ENCODE measurements at places on chromosomes 6 and 20. TPM values are rescaled to one million over a fixed set of nuclear protein-coding genes. Genes with fewer than 3 reads are reported as not detected.

HLA-DPA1 gene
- 0.43 TPM for total RNA-seq

LY6G6C gene
- total RNA-seq, result 0.80 TPM

SLC24A3 gene
- 47.8 TPM for total RNA-seq

APOBEC2 gene
- total RNA-seq, result not detected

OR2J2 gene
- total RNA-seq, result not detected

GRCh38 chr6:16372029-16372776 is 133.8 kb downstream of the GMPR start:
- peaks cover 7% of the 10 kb centered on the region for H3K4me1 ChIP-seq
- H3K27ac ChIP-seq, result no peak overlapping the region
- H3K27me3 ChIP-seq, result no peaks in the 10 kb centered on the region

- H3K4me1 ChIP-seq, result no peaks in the 10 kb centered on the region
- no peak overlapping the region for H3K4me3 ChIP-seq
- H3K36me3 ChIP-seq, result no peaks in the 10 kb centered on the region
- no peak overlapping the region for H3K27ac ChIP-seq
These were observed 4.6 kb upstream of the GUCA1B start for GRCh38 chr6:42199106-42199981.

DNA sequence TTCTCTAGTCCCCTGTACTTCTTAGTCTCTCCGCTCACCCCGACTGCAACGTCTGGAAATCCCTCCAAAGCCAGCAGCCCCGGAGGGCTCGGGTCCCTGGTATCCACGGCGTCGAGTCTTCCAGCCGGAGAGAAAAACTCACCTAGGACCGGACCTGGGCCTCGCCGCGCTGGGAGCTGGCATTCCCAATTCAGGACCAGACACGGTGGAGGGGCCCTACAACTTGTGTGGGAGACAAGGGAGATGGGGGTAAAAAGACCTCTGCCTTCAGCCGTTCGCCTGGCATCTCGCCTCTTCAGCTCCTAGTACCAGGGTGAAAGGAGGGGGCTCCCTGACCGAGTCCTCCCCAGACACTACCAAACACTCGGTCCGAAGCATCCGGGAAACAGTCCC is 64.3 kb downstream of the GPX5 start:
- no peaks in the 10 kb centered on the region for H3K27me3 ChIP-seq
- no peak for DNase-seq
- no peaks in the 10 kb centered on the region for H3K36me3 ChIP-seq

DNA sequence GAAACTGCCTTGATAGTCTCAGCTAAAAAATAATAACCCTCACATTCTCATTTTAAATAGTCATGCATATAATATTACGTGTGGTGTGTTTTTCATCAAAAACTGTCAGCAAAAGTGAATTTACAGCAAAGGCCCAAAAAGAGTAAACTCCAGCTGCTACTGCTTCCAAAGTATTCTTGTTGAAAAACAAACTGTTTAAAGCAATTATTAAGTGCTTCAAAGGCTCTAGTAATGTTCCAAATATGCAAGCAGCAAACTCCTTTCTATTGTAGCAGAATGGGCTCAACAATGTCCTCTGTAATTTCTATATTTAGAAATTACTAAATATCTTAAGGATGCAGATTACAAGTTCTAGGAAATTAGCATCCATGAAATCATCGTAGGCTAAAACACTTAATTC is 280.0 kb upstream of the TBX18 start:
- no peaks in the 10 kb centered on the region for H3K4me1 ChIP-seq
- DNase-seq, result no peak
- H3K27me3 ChIP-seq, result no peaks in the 10 kb centered on the region
- H3K36me3 ChIP-seq, result no peaks in the 10 kb centered on the region
- no peak overlapping the region for H3K27ac ChIP-seq
- H3K4me3 ChIP-seq, result no peak overlapping the region

- no peak overlapping the region for H3K4me3 ChIP-seq
- no peaks in the 10 kb centered on the region for H3K36me3 ChIP-seq
- no peak for DNase-seq
- no peak overlapping the region for H3K27ac ChIP-seq
- H3K27me3 ChIP-seq, result no peaks in the 10 kb centered on the region
- H3K4me1 ChIP-seq, result peaks cover 2% of the 10 kb centered on the region
These were observed 899.3 kb upstream of the MAP3K7 start for GRCh38 chr6:91486200-91486599.

- DNase-seq, result no peak
- no peaks in the 10 kb centered on the region for H3K36me3 ChIP-seq
- H3K27me3 ChIP-seq, result no peaks in the 10 kb centered on the region
- H3K4me1 ChIP-seq, result no peaks in the 10 kb centered on the region
These were observed 576.4 kb downstream of the HTR1B start for GRCh38 chr6:76886900-76887299.

DNA sequence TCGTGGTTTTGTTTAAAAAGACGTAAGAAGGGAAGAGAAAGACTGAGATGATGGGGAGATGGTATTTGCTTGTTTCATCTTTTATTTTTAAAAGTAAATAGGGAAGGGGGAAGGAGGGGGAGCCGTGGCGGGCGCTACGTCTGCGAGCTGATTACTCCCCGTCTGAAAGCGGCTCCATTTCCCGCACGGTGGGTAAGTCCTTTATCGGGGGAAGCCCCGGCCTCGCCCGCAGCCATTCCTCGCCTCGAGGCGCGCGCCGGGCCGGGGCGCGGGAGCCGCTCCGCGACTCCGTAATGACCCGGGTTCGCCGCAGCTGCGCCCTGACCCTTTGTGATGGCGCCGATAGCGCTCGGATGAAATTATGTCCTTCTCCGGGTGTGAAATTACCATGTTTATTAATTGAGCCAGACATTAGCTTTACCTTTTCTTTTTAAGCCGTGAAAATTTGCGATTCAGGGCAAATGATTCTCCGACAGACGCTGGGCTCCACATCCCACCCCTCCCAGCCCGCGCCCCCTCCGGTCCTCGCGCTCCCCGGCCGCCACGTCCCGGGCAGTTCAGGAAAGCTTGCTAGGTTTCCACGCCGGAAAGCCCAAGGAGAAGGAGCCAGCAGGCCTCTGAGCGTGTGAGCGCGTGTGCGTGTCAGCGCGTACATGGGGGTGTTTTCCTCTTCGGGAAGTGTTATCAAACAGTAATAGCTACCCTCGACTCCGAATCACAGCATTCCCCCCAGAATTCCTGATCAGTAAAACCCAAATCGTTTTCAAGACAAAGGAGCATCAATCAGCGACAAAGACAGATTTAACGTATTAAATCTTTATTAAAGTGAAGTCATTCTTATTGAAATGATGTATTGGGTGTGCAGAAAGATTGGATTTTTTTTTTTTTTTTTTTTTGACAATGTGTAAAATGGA is 30.0 kb downstream of the TFAP2A start:
- no peak for DNase-seq
- H3K4me1 ChIP-seq, result peaks cover 18% of the 10 kb centered on the region
- no peaks in the 10 kb centered on the region for H3K27me3 ChIP-seq
- H3K4me3 ChIP-seq, result no peak overlapping the region

DNA sequence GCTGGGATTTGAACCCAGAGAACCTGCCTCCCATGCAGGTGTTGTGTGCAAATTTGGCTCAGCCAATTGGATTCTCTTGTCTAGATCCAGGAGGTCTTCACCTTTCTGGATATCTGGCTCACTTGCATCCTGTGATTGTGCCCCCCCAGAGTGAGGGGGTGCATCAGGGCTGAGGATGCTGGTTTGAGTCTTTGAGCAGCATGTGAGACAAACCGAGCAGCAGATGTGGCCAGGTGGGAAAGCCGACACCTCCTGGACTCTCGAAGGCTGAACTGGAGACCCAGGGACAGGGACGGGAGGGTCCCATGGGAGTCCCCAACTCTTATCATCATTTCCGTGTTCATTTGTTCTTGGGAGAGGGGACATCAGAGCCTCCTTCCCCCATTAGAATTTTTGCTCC is 30.6 kb upstream of the SULF2 start:
- no peaks in the 10 kb centered on the region for H3K4me1 ChIP-seq
- no peak for DNase-seq
- H3K4me3 ChIP-seq, result no peak overlapping the region
- no peak overlapping the region for H3K27ac ChIP-seq

GRCh38 chr6:43831191-43831590 is 61.2 kb downstream of the VEGFA start:
- no peaks in the 10 kb centered on the region for H3K27me3 ChIP-seq
- H3K4me3 ChIP-seq, result no peak overlapping the region
- H3K27ac ChIP-seq, result no peak overlapping the region
- DNase-seq, result no peak

DNA sequence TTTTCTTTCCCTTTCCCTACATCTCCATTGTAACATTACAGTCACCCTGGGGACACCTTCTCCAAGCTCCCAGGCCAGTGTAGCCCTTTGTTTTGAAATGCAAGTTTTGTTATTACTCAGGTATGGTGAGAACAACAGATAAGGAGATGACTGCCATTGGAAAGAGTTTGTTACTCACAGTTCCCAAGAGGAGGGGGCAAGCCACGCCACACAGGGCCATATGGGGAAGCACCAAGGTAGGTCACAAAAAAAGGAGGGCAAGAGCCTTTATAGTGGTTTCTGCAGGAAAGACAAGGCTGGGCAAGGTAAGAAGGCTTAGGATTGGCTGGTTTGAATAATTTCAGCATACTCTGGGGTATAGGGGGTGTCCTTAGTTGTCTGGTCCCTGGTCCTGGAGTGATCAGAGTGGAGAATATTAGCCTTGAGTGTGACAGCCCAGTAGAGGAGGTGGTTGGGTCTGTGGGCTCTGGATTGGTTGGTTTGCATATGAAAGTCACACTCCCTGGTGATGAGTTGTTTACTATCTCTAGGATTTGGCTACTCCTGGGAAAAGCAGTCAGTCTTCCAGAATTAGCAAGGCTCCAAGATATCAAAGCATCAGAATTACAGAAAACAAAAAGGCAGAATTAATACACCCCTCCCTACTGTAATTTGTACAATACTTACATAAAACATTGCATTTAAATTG is 33.1 kb upstream of the SMLR1 start:
- H3K27me3 ChIP-seq, result no peaks in the 10 kb centered on the region
- no peak overlapping the region for H3K27ac ChIP-seq
- no peaks in the 10 kb centered on the region for H3K36me3 ChIP-seq
- no peak for DNase-seq
- no peaks in the 10 kb centered on the region for H3K4me1 ChIP-seq

- H3K4me1 ChIP-seq, result no peaks in the 10 kb centered on the region
- H3K4me3 ChIP-seq, result no peak overlapping the region
- no peak for DNase-seq
- no peaks in the 10 kb centered on the region for H3K27me3 ChIP-seq
These were observed 4.5 kb upstream of the PTCRA start for GRCh38 chr6:42911171-42912021.

GRCh38 chr6:136144251-136145023 is 105.7 kb downstream of the MTFR2 start:
- H3K27me3 ChIP-seq, result peaks cover 1% of the 10 kb centered on the region
- no peak overlapping the region for H3K27ac ChIP-seq
- no peak for DNase-seq
- no peaks in the 10 kb centered on the region for H3K4me1 ChIP-seq

GRCh38 chr6:135331002-135331401 is 149.9 kb downstream of the MYB start:
- H3K27ac ChIP-seq, result no peak overlapping the region
- H3K4me1 ChIP-seq, result no peaks in the 10 kb centered on the region
- no peak for DNase-seq

DNA sequence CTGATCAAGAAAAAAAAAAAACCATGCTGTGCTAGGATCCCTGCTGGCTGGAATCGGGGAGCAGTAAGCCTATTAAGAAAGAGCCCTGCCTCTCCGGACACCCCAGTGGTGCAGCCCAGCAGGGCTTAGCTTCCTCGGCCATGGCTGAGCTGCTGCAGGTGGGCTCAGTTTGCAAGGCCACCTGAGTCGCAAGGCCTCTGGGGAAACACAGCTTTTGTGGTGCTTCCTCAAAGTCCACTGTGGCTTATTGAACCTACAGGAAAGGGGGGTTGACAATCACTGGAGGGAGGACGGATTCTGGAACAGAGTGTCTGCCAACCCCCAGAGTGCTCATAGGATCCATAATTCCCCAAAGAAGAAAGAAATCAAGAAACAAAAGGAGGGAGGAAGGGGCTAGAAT is 240.8 kb downstream of the SMOC2 start:
- H3K4me3 ChIP-seq, result no peak overlapping the region
- no peaks in the 10 kb centered on the region for H3K4me1 ChIP-seq
- no peaks in the 10 kb centered on the region for H3K36me3 ChIP-seq
- H3K27me3 ChIP-seq, result peaks cover 5% of the 10 kb centered on the region

DNA sequence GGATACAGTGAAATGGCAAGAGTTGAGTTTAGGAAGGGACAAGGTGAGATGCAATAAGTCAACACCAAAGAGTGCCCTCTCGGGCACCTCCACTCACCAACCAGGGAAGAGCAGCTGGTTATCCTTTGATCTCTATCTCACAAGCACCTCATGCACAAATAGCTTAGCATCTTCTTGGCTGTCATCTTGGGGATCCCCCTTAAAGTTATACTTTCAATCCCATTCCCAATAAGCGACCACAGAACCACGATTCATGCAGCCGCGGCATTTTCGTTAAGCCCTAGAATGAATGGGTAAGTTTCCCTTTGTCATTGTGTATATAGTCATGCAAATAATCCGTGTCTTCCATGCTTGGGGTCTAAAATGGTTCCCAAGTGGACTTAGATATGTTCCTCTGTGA is 73.5 kb downstream of the ADTRP start:
- DNase-seq, result no peak
- H3K4me3 ChIP-seq, result no peak overlapping the region
- no peaks in the 10 kb centered on the region for H3K4me1 ChIP-seq
- H3K27ac ChIP-seq, result no peak overlapping the region
- peaks cover 6% of the 10 kb centered on the region for H3K27me3 ChIP-seq

- peak; percentile 79 for DNase-seq
- peaks cover 20% of the 10 kb centered on the region for H3K4me1 ChIP-seq
- H3K27me3 ChIP-seq, result no peaks in the 10 kb centered on the region
- no peak overlapping the region for H3K27ac ChIP-seq
- no peak overlapping the region for H3K4me3 ChIP-seq
These were observed 21.2 kb upstream of the NFATC2 start for GRCh38 chr20:51563486-51564332.

DNA sequence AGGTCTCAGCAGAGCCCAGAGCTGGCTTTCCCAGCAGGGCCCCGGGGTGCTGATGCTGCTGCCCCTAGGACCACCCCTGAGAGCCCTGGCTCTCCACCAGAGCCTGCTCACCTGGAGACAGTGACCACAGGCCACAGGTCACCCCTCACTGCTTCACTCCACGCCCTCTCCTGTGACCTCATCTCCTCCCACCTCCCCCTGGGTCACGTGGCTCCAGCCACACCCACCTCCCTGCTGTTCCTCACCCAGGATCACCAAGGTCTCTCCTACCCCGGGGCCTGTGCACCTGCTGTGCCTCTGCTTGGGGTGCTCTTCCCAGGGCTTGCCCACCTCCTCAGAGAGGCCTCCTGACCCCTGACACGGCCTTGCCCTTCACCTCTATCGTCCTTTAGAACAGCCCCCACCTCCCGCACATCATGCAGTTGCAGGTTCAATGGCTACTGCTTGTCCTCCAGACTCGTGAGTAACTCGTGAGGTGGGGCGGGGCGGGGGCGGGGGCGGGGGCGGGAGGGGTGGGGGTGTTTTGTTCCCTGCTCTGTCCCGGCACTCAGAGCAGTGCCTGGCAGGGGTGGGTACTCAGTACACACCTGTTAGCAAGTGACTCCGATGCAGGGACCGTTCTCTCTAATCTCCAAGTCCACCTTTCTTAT is 468.0 kb downstream of the PREX1 start:
- DNase-seq, result no peak
- H3K4me3 ChIP-seq, result no peak overlapping the region

GRCh38 chr20:38032585-38033329 is 499 bp downstream of the TTI1 start:
- H3K4me3 ChIP-seq, result peak overlapping the region; percentile 93
- H3K36me3 ChIP-seq, result peaks cover 4% of the 10 kb centered on the region
- H3K27ac ChIP-seq, result peak overlapping the region; percentile 97
- peaks cover 14% of the 10 kb centered on the region for H3K4me1 ChIP-seq
- no peaks in the 10 kb centered on the region for H3K27me3 ChIP-seq

GRCh38 chr6:40276141-40276540 is 311.0 kb downstream of the LRFN2 start:
- no peaks in the 10 kb centered on the region for H3K4me1 ChIP-seq
- H3K27me3 ChIP-seq, result no peaks in the 10 kb centered on the region
- H3K4me3 ChIP-seq, result no peak overlapping the region
- no peak overlapping the region for H3K27ac ChIP-seq
